NCI-H2227 treated with DMSO at 0.1 percent for 48 hours (cell line): ENCODE measurements at places on chromosomes 4 and X.

DNA sequence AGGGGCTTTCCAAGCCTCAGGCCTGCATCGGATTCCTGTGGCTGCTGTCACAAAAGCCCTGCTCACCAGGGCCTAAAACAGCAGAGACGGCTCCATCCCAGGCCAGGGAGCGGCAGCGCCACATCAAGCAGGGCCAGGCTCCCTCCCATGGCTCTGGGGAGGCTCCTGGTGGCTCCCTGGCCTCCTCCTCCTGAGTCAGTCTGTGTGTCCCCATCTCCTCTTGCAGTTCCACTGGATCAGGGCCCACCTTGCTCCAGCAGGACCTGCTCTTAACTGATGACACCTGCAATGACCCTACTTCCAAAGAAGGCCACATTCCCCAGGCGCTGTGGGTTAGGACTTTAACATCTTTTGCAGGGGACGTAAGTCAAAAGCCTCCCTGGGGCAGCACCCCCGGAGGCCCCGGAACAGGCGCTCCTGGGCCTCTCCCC, 51.9 kb downstream of the CPZ start:
- DNase-seq, result no peak

- peak; percentile 17 for DNase-seq
Observed at GRCh38 chrX:116204932-116205331, 34.4 kb downstream of the AGTR2 start.

GRCh38 chr4:74120086-74120485, 21.1 kb upstream of the CXCL2 start:
- DNase-seq, result no peak

- no peak for DNase-seq
Observed at GRCh38 chrX:57155171-57155570, 18.0 kb upstream of the SPIN2A start.

- DNase-seq, result no peak
Observed at GRCh38 chrX:41796577-41796976, 72.6 kb downstream of the GPR82 start.

DNA sequence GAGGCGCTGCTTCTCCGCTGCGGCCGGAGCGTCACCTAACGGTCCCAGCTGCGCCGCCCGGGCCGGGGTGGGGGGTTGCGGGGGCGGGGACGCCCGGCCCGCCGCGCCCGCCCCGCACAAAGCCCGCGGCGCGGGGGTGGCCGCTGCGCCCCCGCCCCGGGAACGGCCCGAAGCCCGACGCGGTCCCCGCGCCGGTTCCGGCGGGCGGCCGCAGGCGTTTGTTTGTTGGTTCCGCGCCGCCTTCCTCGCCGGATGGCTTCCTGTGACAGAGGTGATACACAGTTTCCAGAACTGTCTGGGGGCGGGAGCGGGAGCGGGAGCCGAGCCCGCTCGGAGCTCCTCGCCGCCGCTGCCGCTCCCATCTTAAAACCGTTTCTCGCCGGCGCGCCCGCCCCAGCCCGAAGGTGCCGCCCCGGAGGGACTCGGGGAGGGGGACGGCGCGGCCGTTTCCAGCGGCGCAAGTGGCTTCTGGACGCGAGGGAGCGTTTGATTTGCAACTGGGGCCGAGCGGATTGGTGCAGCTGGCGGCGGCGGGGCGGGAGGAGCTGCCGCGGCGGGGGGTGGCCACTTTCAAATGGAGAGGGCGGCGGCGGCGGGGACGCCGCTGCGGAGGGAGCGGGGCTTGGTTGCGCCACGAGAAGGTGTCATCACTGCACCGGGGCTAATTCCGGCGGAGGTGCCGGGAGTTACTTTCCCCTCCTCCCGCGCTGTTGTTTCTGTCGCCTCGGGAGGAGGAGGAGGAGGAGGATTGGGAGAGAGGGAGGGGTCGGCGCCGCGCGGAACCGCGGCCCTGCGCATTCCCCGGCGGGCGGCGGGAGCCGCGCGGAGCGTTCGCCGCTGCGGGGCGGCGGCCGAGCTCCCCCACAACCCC, 2.3 kb downstream of the JADE1 start:
- DNase-seq, result peak; percentile 81

GRCh38 chr4:57119054-57119651, 9.0 kb upstream of the IGFBP7 start:
- no peak for DNase-seq

- no peak for DNase-seq
Observed at GRCh38 chrX:138006180-138006579, 440.3 kb downstream of the ZIC3 start.

DNA sequence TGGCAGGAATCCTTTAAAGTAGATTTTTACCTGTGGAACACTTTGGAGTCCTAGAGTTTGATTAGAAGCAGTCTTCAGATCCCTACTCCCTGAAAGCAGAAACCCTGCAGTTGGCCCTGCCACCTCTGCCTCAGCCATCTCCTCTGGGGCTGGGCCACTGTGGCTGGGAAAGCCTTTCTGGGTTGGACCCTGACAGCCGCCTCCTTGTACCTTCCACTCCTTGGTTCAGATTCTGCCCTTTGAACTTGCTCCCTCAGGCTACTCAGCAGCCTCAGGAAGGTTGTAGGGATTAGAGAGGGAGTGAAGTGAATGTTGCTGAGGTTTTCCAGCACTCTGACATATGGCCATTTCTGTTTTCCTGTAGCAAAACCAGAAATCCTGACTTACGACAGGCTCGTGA, 65.5 kb downstream of the KIT start:
- no peak for DNase-seq

DNA sequence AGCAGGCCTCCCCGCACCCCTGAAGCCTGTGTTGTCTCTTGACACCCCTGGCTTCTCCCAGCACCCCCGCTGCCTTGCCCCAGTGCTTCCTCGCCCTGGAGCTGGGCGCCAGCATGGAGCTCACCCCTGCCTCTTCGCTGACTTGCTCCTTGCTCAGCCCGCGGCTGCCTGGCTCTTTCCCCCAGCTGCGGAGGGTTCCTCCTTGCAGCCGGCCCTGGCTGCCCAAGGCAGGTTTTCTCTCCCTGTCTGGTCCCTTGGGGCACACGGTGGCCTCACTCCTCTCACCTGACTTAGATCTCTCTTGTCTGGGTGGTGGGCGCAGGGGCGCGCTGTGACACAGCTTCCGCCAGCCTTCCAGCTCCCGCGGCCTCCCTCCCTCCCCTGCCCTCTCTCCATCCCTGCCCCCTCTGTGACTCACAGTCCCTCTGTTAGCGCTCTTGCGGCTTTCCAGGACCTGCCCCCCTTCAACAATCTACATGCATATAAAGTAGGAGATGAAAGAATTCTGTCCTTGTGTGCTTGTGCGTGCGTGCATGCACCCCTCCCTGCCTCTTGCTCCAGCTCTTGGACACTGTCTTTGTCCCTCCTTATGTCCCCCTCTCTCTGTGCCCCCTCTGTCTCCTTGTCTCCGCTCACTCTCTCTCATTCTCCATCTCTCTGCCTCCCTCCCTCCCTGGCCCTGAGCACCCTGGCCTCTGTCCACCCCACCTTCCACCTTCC, 2.2 kb downstream of the PLXNB3 start:
- peak; percentile 49 for DNase-seq

DNA sequence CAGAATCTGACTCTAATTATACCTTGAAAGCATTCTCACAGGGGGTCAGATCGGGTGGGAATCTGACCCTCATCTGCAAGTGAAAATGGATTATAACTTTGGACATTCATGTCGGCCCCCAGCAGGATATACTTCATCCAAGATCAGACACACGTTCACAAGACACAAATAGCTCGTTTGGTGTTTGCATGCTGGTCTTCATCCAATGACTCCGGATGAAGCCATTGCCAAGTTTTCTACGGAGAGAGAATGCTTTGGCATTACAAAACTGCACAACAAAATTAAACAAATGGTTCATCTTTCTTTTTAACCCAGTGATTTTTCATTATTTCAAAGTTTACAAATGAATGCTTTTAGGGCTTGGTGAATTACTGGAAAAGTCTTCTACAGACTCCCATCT, 105.5 kb downstream of the MID1 start:
- DNase-seq, result no peak

DNA sequence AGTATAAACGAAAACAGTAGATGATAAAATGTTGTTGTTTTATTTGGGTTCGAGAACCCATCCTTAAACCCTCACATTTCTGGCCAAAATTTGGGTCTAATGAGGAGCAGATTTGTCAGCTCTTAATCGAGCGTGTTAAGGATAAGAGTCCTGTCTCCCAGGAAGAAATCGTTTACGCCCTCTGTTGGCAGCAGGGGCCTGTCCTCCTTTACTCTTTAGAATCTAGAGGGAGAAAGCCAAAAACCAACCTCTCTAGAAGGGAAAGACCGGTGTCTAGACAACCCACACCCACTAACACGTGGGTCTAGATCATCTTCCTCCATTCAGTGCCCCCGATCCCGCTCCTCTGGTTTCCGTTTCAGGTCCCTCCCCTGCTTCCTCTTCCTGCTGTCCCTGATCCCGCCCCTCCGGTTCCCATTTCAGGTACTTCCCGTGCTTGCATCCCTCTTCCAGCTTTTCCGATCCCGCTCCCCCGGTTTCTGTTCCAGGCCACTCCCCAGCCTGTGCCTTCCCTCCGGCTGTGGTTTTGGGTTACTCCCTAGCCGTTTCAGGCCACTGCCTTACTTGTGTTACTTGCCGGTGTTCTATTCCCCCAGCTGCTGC, 339.1 kb downstream of the PAPSS1 start:
- no peak for DNase-seq

DNA sequence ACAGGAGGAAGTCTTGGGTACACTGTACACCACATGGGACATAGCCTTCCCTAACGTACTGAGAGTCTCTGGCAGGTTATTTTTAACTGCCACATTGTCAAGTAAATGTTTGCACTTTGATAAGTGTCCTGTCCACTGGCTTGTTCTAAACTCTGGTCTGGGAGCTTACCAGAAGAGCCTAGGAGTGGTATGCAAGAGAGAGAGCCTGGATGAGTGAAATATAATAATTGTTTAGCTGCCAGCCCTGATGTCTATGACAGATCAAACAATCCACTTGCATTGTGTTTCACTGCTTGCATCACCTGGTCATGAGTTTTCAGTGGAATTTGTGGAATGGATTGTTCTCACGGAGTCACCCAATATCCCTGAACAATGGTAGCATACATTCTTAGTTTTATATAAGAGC, 91.6 kb downstream of the SHROOM3 start:
- no peak for DNase-seq

DNA sequence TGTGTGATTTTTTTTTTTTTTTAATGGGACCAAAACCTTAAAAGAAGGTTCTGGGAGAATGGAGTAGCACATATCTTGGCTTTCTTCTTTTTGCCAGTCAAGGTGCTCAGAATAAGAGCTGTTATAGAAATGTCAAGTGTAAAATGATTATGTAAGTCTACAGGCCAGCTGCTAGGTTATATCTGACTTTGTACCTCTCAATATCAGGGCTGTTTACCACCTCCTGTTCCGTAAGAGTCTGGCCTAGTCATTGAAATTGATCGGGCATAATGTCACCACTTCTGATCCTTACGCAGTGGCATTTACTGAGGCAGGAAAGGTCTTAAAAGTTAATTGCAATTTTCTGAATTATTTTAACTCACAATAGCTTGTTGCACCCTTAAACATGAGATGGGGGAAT, 41.1 kb downstream of the LIMCH1 start:
- no peak for DNase-seq

GRCh38 chr4:8370106-8370787, 70.3 kb downstream of the ACOX3 start:
- no peak for DNase-seq

- no peak for DNase-seq
Observed at GRCh38 chr4:11615601-11616000, 186.9 kb upstream of the HS3ST1 start.

GRCh38 chr4:163121689-163122088, 45.0 kb downstream of the NAF1 start:
- no peak for DNase-seq

DNA sequence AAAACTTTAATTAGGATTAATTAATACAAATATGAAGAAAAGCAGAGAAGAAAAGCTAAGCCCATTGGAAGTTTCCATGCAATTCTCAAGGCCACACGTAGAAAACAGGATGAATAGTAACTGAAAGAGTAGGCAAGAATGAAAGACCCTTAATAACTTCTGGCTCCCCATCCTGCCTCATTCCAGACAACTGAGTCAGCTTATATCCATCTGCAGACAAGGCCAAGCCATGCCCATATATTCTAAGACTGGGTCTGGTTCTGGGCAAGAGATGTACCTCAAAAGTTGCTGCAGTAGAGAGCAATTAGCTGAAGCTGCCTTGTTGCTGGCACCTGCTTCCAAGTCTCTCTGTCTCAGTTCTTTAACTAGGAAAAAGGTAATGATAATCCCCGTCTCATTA, 244.1 kb downstream of the GPC3 start:
- no peak for DNase-seq

DNA sequence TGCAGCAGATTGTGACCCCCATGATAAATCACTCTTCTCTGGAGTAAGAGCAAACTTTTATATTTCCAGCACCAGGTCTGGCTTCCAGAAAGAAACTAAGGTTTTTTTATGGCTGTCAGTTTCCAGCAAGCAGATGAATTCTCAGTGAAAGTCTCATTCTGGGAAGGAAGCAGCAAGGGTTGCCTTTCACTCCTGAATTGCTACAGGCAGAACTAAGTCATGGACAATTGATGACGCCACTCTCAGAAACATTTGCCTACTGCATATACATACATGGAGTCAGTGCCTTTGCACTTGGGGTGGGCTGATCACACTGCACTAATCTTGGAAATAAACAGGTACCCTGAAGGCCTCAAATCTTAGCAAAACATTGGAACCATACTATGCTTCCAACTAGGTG, 80.0 kb downstream of the IL21 start:
- DNase-seq, result no peak

GRCh38 chrX:140389331-140389730, 115.5 kb downstream of the SOX3 start:
- no peak for DNase-seq

DNA sequence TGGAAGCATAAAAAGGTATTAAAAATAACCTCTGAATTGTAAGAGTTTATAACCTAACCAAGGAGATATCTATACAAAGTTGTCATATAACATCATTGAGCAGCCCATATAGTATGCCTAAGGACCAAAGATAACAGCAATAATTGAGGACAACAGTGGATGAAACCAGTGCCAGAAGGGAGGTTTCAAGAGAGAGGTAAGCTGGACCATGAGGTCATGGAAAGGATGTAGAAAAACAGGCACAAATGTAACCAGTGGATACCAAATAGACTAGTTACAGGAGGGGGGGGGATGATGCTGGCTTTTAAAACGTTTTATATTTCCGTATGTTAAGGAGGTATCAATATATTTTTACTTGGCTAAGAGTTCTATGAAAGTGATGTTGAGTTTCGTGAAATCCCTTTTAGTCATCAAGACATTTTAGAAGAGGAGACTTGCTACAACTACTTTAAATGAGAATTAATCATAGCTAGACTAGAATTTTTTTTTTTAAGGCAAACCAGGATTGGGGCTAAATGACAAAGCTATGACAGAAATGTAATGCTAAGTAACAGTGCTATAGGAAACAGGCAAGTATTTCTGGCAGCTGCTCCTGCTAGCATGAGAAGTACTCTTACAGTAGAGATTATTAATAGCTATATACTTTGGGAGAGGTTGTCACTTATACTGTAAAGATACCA, 161.1 kb downstream of the FBXW7 start:
- no peak for DNase-seq

DNA sequence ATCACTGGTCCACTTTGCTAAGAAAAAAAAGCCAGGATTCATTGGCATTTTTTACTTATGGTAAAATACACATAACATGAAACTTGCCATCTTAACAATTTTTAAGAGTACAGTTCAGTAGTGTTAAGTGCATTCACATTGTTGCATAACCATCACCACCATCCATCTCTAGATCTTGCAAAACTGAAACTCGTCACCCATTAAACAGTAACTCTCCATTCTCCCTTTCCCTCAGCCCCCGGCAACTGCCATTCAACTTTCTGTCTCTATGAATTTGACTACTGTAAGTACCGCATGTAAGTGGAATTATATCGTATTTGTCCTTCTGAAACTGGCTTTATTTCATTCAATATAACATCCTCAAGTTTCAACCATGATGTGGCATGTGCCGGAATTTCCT, 56.3 kb upstream of the LNX1 start:
- DNase-seq, result no peak
